ENCODE measurements at places on chromosomes 7 and 10.

- no peak for DNase-seq
Measured at GRCh38 chr10:30820261-30820991, 190.9 kb upstream of the LYZL2 start.

DNA sequence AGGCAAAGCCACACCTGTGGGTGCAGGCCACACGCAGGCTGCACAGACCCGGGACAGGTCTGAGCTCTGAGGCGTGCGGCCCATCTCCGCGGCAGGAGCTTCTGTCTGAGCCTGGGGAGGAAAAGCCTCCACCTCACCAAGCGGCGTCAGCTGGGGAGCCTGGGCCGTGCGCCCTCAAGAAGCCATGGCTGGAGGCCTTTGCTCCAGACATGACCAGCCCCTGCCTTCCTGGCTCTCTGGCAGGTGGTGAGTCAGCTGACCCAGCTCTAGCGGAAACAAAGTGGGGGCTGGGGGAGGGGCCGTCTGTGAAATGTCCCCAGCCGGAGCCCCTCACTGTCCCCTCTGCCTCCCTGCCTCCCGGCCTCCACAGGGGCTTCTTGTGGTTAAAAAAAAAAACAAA is 12.5 kb downstream of the GPER1 start:
- DNase-seq = no peak

- DNase-seq = no peak
Measured at GRCh38 chr7:71843676-71844075, 568.5 kb downstream of the CALN1 start.

- DNase-seq = no peak
Measured at GRCh38 chr10:103186128-103186527, 6.9 kb downstream of the NT5C2 start.

GRCh38 chr7:137546671-137547070 is 203.1 kb upstream of the PTN start:
- DNase-seq = no peak

- DNase-seq = no peak
Measured at GRCh38 chr10:31622978-31623377, 304.0 kb downstream of the ZEB1 start.

DNA sequence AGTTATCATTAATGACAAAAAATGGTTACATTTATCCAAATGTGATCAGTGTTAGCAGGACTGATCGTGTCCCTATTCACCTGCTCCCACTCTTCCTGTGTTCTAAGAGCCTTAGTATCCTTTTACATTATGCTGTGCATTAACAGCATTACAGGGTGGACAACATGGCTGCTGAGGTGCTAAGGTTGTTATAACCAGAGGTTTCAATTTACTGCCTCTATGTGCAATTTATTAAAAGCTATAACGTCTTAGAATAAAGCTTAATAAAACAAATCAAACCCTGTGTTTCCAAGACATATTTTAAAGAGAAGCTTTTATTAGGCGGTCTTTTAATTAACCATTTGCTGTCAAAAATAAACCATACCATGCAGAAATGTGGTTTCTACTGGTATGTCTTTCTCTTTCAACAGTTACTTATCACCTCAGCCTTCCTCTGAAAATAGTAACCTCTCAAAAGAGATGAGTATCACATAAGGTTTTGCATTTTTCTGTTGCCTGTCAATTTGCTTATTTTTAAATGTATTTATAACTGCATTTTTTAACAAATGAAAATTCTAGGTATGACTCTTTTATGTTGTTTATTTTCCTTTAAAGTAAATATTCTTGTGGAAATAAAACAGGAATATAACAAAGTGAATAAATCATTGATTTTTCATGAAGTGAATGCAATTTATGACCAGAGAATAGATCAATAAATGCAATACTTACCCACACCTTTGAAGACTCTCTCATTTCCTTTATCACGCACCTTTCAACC is 849.8 kb upstream of the SORCS1 start:
- no peak for DNase-seq

DNA sequence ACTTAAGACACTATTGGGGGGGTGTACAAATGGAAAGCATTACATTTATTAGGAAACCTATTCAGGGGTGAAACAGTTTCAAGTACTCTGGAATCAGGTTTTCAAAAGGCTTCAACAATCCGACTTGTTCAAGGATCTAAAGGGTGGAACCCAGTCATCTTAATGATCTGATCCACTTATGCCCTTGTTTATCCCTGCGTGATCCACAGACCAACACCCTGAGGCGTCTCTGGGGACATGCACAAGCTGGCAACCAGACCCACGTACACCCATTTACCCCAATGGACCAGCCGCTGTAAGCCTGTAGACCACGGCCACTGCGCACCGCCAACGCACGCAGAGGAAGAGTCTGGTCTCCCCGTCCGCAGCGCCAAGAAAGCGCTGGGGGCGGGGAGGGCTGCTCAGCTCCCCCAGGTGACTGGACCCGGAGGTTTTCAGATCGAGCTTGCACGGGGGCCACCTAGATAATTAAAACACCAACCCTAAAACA is 13.4 kb downstream of the HNRNPF start:
- peak; percentile 23 for DNase-seq

- DNase-seq = no peak
Measured at GRCh38 chr7:150860978-150861295, 8.6 kb downstream of the AOC1 start.

DNA sequence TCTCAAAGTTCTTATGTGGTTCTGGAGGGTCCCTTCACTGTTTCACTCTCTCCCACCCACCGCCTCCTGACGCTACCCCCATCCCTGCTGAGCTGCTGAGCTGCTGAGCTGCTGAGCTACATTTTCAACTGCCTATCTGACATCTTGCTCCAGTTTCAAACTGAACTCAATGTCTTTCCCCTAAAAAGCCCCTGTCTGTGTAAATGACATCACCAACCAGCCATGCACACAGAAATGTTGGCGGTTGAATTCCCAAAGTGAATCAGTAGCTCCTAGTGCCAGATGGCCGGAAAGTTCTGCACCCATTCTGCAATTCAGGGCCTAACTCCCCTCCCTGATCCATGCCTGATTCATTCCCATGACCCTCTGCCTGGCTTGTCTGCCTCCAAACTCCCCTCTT is 71.2 kb downstream of the WNT2 start:
- DNase-seq = no peak

GRCh38 chr10:21650353-21650752 is 116.3 kb downstream of the MLLT10 start:
- no peak for DNase-seq

GRCh38 chr7:73715648-73716317 is 3.7 kb downstream of the STX1A start:
- no peak for DNase-seq

DNA sequence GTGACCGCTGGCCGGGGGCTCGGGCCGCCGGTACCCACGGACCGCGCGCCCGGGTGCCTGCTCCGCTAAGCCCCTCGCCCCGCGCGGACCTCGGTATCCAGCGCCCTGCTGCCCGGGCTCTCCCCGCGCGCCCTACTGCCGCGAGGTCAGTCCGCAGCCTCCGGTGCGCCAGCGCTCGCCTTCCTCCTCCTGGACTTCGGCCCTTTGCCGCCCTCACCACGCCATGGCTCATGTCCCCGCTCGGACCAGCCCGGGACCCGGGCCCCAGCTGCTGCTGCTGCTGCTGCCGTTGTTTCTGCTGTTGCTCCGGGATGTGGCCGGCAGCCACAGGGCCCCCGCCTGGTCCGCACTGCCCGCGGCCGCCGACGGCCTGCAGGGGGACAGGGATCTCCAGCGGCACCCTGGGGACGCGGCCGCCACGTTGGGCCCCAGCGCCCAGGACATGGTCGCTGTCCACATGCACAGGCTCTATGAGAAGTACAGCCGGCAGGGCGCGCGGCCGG is 483 bp downstream of the GDF10 start:
- DNase-seq = no peak

DNA sequence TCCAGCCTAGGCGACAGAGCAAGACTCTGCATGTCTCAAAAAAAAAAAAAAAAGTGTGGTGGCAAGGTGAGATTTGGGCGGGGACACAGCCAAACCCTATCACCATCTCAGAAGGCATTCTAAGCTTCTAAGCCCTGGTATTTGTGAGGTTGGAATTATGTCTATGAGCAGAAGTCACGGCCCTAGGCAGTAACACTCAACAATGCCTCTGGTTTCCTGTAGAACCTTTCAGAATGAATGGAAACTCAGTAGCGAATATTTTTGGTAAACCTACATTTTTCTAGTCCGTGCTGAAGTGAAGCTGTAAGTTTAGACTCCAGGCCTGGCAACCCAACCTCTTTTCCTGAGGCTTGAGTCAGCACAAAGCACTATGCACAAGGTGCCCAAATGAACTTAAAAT is 88.3 kb downstream of the FAM107B start:
- no peak for DNase-seq

GRCh38 chr10:21458126-21458871 is 67.2 kb downstream of the SKIDA1 start:
- no peak for DNase-seq

GRCh38 chr7:112161253-112162141 is 44.7 kb downstream of the DOCK4 start:
- no peak for DNase-seq

DNA sequence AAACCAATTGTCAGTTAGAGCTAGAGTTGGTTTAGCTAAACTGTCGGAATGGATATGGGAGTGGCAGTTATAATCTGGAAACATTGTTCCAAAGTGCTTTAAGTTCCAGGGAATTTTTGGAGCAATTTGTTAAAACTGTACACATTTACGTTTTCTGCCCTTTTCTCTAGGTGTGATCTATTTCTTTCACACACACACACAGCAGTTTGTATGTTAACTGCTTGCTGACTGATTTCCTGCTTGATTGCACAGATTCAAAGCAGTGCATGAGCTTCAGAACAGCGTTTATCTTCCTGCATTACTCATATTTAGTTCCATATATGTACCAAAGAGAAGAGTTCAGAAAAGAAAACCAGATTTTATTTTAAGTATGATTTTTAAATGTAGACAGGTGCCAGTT is 57.9 kb downstream of the MGMT start:
- DNase-seq = no peak

DNA sequence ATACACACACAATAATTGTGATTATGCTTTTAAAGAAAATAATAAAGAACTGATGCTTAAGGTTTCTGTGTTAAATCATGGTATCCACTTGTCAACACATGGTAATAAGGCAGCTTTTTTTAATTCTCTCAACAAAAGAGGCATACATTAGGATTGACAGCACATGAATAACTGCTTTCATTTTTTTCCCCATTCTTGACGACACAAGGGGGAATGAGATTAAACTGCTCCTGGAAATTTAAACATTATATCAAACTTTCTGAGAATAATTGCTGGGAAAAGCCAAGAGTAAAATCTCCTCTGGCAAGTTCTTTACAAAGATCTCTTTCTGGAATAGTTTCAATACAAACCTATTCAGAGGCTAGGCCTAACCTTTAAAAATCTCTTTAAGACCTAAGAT is 99.0 kb upstream of the GPR22 start:
- DNase-seq = no peak

- DNase-seq = no peak
Measured at GRCh38 chr10:36711361-36711760, 414.0 kb upstream of the ANKRD30A start.

GRCh38 chr7:108580298-108580697 is 10.6 kb downstream of the DNAJB9 start:
- DNase-seq = no peak

DNA sequence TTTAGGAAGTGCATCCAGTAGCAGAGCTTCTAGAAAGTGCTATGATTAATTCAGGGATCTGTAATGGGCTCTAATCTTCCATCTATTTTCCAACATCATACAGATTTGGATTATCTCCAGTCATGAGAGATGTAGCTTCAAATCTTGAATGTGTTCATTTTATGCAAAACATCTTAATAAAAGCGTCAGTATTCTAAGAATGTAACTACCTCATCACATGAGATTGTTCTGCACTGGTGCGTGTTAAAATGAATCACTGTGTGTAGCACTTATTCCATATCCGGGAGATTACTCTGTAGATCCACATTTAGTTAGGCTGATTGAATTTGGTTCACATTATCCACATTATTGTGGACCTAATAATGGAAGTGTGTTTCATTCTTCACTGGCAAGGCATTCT is 344.9 kb upstream of the CHRM2 start:
- DNase-seq = no peak

DNA sequence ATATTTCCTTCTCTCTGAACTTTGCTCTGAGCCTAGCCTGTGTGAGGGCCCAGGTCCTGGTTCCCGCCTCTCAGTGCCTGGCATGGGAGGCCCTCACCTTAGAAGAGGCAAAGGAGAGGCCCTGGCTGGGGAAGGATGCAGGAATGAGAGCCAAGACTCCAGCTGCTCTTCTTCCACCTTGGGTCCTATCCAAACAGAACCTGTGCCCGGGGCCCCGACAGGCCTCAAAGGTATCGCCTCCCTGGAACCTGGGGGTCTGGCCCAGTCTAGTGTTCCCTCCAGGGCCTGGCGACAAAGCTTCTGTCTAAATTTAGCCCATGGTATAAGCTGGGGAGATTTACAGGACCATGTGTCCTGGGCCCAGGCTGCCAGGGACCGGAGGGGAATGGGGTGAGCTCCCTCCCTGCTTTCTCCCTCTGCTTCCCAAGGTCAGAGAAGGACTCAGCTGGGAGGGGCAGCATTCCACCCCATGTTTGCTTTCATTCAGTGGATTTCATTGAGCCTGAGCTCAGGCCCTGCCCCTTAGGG is 12.0 kb upstream of the CRHR2 start:
- DNase-seq = no peak

DNA sequence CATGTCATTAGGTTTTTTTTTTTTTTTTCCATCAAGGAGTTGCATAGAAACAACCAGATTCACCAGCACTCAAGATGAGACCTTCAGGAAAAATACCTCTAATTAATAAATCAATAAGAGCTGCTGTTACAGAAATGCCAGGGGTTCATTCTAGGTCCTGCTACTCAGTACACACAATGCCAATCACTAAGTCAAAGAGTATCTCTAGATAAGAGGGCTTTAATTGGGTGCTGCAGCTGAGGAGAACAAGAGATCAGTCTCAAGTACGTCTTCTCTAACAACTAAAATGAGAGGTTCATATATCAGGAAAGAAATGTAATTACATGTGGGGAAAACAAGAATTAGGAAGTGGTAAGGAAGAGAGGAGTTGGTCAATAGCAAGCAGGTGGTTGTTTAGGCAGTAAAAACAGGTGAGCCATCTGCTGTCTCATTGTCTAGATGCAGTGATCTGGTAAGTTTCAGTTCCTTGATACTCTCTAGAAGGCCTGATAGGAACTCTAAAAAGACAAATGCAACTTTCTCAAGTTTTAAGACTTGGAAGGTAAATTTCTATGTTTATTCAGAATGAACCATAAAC is 272.9 kb upstream of the ZWINT start:
- DNase-seq = no peak

GRCh38 chr10:77737608-77738007 is 100.0 kb upstream of the KCNMA1 start:
- DNase-seq = no peak

- DNase-seq = no peak
Measured at GRCh38 chr10:128928231-128928836, 538.7 kb upstream of the MGMT start.

DNA sequence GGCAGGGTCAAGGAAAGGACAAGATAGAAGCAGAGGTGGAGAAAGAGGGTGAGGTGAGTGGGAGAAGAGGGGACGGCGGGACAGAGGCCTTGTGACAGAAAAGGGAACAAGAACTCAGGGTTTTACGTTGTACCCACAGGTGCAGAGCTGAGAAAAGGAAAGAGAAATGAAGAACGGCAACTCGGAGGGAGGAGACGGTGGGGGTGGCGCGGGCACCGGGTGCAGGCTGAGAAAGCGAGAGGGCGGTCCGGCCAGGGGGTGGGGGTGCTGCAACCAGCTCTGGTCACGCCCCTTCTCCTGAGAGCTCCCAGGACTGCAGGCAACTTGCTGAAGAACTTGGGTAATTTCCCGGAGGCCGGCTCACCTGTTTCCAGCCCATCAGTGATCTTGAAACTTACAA is 65.3 kb downstream of the CARD11 start:
- peak; percentile 40 for DNase-seq

- DNase-seq = no peak
Measured at GRCh38 chr10:124316326-124316725, 102.4 kb downstream of the OAT start.

- no peak for DNase-seq
Measured at GRCh38 chr7:140639366-140640053, 1.1 kb downstream of the DENND2A start.
